ENCODE measurements at places on chromosomes 2 and 18.

- DNase-seq = no peak
Observed at GRCh38 chr18:73688851-73689711, 458.6 kb downstream of the FBXO15 start.

DNA sequence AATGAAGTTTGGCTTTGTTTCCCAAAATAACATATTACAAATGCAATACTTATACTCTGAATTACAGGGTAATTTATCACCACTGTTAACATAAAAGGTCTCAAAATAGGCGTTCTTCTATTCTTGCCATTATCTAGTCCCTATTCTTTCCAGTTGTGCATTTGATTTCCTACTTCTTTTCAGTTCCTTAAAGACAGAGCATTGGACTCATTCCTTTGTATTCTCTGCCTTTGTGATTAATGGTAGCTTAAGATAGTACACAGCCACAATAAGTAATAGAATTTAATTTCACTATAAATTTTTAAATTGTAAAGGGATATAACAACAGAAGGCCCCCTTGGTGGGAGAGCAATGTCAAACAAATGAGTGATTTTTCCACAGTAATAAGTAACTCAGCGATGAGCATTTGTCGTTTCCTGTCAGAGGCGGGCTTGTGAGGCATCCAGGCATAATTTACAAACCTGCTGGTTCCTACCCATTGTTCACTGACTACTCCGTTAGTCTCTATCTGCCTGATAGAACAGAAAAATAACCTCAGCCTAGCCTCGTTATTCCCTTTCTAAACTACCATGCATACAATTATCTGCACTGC is 456.6 kb upstream of the REG3G start:
- no peak for DNase-seq

- DNase-seq = no peak
Observed at GRCh38 chr18:9708434-9709303, 568 bp downstream of the RAB31 start.

- DNase-seq = no peak
Observed at GRCh38 chr18:63273222-63273927, 46.2 kb downstream of the BCL2 start.

GRCh38 chr2:97988722-97989121 is 7.0 kb downstream of the TMEM131 start:
- DNase-seq = no peak

GRCh38 chr18:59065684-59066083 is 74.0 kb upstream of the SEC11C start:
- no peak for DNase-seq

GRCh38 chr2:218397820-218398436 is 1.7 kb upstream of the CTDSP1 start:
- DNase-seq = no peak

DNA sequence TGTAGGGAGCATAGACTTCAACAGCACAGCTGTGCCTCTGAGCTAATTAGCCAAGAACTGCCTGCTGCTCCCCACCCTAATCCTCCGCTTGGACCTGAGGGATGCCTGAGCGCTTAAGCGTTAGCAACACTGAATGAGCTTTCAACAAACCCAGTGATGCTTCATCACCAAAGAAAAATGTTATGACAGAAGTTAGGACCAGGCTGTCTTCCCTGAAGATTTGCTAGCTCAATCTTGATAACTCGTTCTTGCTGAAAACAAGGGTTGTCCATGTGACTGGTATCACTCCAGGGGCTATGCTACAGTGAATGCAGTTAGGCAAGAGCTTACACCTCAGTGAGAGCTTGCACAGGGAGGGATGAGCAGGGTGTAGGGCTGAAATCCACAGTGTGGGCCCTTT is 190.7 kb upstream of the SIX2 start:
- no peak for DNase-seq
